Right renal cortex interstitium (tissue), 3 donors: ENCODE measurements at places on chromosomes 5 and 9.

DNA sequence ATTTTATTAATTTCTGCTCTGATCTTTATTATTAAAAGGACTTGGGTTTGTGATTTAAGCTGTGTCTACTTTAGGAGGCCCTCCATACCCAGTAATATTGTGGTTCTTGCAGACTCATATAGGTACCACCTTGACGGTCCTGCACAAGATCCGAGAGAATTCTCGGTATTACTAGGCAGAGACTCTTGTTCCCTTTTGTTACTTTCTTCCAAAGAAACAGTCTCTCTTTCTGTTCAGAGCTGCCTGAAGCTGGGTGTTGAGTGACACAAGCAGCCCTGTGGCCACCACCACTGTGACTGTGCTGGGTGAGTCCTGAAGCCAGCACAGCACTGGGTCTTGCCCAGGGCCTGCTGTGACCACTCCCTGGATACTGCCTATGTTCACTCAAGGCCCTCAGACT is 666.6 kb downstream of the SEMA5A start:
- no peak for DNase-seq

GRCh38 chr5:37658440-37658839 is 181.4 kb downstream of the GDNF start:
- DNase-seq = no peak

DNA sequence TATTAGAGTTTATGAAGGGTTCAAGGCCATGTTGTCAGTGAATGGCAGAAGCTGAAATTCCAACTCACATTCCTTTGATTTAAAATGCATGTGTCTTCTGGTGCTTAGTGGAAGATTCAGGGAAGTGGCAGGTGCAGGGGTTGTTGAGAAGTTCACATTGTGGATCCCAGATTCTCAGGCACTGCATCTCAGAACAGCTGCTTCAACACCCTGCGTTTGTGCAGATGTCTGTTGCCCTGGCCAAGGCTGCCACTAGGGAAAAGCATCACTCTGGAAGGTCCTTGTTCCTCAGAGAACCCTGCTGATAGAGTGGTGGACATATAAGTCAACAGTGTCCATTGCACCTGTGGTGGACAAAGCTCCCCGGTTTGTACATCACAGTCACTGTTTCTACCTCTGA is 162.7 kb downstream of the PAPPA start:
- DNase-seq = no peak

DNA sequence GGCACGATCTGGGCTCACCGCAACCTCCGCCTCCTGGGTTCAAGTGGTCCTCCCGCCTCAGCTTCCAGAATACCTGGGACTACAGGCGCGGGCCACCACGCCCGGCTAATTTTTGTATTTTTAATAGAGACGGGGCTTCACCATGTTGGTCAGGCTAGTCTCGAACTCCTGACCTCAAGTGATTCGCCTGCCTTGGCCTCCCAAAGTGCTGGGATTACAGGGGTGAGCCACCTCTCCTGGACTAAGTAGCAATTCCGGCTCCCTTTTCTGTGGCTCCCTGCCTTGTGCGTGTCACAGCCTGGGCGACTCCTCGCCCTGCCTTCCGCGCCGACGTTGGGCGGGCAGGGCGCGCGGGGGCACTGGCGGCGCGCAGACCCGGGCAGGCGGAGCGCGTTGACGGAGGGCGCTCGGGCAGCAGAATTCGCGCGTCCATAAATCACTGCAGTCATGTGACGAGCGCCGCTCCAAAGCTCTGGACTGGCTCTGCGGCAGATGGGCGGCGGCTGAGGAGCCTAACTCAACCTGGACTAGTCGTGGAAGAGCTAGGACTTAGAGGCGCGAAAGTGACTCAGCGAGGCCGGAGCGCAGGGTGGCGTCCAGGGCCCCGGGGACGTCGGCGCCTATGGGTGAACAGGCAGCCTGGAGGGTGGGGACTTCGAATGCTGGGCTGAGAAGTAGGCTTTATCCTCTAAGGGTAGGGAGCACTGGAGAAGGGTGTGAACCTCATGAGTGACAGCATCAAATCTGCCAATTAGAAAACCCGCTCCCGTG is 1.4 kb upstream of the CIZ1 start:
- DNase-seq = no peak

DNA sequence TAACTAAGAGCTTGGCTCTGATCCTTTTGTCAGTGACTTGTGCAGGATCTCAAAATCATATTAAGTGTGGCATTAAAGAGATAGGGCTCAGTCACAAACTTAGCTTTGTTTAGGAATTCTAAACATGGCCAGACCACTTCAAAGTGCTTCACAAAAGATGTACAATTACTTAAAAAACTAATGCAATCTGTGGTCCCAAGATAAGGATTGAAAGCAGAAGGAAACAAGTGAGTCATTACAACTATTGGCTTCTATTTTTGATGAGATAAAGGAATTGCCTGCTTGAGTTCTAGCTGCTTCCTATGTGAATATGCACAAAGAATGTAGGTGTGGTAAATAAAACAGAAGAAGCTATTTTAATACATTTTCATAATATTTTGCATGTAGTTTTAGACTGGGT is 44.9 kb upstream of the SLC12A2 start:
- DNase-seq = no peak

DNA sequence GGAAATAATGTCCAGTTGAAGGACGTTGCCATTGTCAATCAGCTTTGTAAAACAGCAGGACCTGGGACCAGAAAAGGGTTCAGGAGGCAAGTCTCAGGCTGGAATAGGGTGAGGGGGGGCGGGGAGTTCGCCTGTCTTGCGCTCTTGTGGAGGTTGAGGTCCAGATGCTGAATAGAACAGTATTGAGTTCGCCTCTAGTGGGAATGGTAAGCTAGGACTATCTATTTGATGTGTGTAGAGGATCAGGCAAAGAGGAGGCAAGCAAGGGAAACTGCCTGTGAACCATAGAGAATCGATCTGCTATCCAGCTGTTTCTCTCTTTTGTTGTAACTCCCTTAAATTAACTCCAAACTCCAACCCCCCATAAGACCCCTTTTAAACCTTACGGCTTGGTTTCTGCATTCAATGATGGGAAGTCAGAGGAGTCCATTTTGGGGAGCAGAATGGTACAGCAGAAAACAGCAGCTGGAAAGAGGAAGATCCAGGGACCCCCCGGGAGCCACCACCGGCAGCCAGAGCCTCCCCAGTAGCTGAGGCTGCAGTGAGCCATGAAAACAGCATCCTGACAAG is 133.7 kb downstream of the SLC28A3 start:
- DNase-seq = no peak

GRCh38 chr5:74766849-74767578 is at the start of the genes GFM2 and NSA2:
Gene GFM2 (minus strand): TSS chr5:74767117. CDS start chr5:74763742, 3,375 bp downstream.
Gene NSA2 (plus strand): TSS chr5:74767249. CDS start chr5:74767361, 112 bp downstream.
- peak; percentile 90 for DNase-seq

DNA sequence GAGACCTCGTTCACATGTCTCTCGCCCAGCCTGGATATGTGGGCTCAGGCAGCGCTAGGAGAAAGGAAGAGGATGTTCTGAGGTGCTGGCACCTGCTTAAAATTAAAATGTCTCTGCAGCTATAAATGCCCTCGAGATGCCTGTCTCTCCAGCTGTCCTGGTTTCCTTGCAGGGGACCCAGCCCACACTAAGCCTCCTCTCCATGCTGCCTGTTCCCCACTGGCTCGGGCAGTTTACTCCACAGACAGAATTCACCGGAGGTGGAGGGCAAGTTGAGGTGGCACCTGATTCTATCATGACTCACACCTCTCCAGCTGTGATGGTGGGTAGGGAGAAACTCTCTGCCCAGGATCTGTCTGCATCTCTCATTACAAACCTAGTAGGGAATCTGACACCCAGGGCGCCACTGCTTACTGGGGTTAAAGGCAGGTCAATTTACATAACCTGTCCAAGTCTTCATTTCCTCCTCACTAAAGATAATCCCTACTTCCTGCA is 420.9 kb downstream of the SPOCK1 start:
- DNase-seq = no peak

GRCh38 chr5:131209506-131210150 is 38.9 kb downstream of the LYRM7 start:
- no peak for DNase-seq

DNA sequence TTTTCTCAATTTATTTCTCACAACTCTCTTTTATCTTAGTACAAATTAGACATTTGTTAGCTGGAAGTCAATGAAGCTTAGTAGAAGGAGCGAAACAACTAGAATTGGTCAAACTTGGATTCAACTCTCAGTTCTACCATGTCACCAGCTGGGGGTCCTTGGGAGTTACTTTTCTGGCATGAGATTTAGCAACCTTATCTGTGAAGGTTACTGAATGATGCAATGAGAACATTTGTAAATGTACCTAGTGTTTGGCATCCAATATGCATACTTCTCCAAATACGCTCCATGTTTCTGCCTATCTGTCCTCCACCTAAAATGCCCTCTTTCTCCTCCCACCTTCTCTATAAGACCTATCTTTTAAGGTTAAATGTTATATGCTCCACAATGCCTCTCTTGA is 6.3 kb downstream of the HNRNPA0 start:
- no peak for DNase-seq

GRCh38 chr9:131773911-131774379 is 34.1 kb upstream of the RAPGEF1 start:
- DNase-seq = peak; percentile 65

- no peak for DNase-seq
Observed at GRCh38 chr5:120035815-120036577, 406.6 kb downstream of the FAM170A start.

- DNase-seq = no peak
Observed at GRCh38 chr5:72378639-72379289, 58.6 kb downstream of the PTCD2 start.

DNA sequence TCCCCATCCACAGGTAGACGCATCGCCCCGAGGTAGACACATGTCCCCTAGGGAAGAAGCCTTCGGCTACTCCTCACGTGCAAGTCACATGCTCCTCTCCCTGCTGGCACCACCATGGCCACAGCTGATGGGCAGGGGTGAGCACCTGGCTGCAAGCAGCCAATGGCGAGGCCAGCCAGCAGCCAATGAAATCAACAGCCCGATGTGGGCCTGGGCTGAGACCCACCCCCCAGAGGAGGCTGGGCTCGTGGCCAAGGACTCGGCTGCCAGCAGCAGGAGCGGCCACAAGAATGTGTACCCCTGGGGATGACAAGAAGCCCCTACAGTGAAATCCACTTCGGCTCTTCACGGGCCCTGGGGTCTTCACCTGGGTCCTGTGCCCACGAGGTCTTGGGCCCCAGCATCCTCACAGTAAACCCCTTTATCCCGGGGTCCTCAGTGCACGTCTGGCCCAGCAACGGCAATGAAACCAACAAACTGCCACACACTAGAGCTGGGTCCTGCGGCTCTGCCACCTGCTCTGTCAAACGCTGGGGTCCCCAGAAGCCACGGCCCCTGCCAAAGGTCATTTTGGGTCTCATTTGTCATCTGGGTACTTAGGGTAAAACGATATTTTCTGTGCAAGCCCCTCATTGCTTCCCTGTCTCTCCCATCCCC is 22.1 kb upstream of the PTGES start:
- DNase-seq = no peak

GRCh38 chr5:163434401-163434866 is 3.0 kb upstream of the CCNG1 start:
- DNase-seq = no peak

- DNase-seq = no peak
Observed at GRCh38 chr5:37810311-37810710, 29.5 kb downstream of the GDNF start.

- no peak for DNase-seq
Observed at GRCh38 chr9:98899408-98900056, 44.2 kb upstream of the COL15A1 start.
